ENCODE measurements at places on chromosomes 6 and 20.
A peak's percentile ranks its signal among the peaks of the same experiment; 100 is the strongest.

GRCh38 chr6:31483392-31483791, 14.6 kb upstream of the MICB start:
- no peak for DNase-seq

GRCh38 chr6:125962900-125963497, 6.4 kb downstream of the HINT3 start:
- DNase-seq: no peak

DNA sequence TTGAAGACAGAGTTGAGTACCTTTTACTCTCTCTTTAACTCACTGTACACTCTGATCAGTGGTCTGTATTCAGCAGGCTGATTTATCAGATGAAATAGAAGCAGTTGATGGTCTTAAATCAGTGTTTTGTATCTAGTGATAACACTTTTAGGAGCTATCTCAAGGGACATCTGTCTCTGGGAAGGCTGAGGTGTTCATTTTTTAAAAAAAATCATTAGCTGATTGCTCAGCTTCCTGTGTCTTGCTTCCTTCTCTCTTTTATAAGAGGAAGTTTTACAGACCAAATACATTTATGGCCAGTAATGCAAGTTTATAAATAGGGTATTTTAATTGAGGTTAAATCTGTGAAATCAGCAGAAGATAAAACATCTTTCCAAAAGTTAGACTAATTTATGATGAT, 12.0 kb upstream of the CCDC170 start:
- DNase-seq: no peak

DNA sequence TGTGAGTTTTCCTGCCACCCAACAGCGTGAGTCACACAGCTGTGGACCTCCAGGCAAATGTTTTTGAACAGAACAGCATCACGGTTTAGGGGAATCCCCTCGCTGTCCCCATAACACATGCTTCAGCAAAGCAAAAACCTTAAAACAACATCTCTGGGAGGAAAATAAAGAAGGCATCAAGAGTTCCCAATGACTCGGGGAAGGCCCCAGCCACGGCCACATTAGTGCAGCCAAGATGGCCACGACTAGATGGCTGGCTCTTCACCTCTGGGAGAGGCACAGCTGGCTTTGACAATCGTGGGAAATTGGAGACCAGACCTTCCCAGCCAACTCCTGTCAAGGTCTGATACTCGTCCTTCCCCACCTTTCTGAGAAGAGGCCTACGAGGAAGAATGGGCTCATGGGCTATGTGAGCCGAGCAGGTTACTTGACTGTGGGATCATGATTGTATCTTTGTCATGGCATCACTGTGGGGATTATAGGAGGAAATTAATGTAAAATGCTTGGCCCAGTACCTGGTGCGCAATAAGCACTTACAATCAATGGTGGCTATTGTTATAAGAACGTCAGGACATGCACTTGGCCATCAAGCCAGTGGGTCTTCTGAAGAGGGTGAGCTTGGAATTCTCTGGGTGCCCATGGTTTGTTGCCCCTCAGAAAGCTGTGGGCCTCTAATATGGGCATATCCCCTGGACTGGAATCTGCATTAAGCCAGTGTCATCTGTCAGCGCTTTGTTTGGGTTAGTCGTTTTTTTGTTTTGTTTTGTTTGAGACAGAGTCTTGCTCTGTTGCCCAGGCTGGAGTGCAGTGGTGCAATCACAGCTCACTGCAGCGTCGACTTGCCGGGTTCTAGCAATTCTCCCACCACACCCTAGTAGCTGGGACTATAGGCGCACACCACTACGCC, 43.6 kb downstream of the FGD2 start:
- peak; percentile 67 for DNase-seq

GRCh38 chr20:2283706-2284423, 11.9 kb upstream of the TGM3 start:
- no peak for DNase-seq

- DNase-seq: no peak
Measured at GRCh38 chr20:40287683-40288082, 401.4 kb downstream of the MAFB start.

DNA sequence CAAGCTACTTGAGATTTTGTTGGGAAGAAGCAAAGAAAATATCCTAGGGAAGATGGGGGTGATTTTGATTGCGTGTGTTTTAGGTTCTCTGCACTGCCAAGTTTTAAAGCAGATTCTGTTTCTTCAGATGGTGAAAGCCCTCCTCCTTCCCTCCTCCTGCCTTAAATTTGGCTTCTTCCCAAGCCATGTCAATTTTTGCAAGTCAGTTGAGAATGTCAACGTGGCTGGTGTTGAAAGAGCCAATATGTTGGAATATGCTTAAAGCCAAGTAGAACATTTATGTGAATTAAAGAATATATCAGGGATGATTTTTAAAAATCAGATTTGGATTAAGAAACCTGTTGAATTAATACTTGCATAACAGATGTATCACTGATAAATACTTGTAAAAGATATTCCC, 270.8 kb downstream of the ARID1B start:
- DNase-seq: no peak

DNA sequence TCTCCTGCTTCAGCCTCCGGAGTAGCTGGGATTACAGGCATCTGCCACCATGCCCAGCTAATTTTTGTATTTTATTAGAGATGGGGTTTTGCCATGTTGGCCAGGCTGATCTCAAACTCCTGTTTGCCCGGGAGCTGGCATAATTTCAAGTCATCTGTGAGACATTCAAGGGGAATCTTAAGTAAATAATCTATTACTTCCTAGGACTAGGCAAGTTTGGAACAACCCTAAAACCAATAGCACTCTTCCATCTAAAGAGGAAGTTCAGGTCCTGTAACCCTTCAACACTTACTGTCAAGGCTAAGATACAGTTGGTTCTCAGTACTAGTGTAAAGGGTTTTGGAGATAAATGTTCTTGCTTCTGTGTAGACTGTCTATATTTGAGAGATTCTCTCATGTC, 267.8 kb upstream of the IRAK1BP1 start:
- no peak for DNase-seq

DNA sequence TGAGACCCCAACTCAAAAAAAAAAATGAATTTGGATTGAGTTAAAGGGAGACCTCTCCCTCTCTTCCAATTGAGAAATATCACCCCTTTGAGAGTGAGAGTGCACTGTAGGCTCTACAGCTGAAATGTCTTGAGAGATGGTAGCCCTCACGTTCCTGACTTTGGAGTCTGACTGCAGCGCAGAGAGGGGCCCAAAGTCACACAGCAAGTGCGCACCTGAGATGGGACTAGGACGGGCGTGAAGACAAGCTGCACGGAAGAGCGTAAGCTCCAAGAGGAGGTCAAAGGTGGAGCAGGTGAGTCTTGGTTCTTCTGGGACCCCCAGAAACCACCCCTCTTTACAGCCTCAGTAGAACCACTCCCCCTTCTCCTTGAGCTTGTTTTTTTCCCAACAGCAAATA, 643 bp downstream of the SLA2 start:
- DNase-seq: no peak

DNA sequence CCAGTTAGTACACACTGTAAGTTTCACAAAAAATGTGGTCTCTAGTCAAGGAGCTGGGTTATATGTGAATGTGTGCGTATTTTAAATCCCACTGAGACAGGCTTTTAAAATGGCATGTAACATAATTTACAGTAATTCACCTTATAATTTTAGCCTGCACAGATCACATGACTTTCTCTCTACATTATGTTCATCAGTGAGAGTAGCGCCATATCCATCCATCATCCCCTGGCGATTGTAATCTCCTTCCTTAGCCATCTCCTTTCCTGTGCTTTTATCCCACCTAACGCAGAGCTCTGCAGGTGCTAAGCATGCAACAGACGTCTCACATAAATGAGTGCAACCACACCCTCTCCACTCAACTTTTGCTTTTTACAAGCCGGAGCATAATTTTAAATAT, 210.8 kb downstream of the TBC1D7 start:
- DNase-seq: no peak

DNA sequence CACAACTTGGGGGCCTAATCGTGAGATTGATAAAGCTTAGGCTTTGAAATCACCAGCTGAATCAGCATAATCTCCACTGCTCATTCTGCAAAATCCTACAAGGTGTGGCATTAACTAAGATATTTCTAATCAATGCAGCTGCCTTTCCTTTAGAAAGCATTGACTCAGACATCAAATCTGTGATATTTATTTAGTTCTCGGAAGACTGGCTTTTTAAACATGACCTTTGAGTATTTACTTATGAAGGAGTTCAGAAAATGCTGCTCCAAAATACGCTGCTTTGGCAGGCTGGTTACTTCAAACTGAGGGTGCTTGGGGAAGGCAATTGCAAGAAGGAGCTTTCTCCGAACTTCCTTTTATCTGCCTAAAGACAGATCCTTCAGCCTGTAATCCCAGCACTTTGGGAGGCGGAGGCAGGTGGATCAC, 23.7 kb upstream of the FUCA2 start:
- no peak for DNase-seq

- DNase-seq: no peak
Measured at GRCh38 chr6:100803264-100804045, 77.7 kb downstream of the ASCC3 start.

- no peak for DNase-seq
Measured at GRCh38 chr6:50049829-50050228, at the start of gene DEFB112. Gene DEFB112 (minus strand): TSS chr6:50049929. CDS start chr6:50049869, 60 bp downstream.

DNA sequence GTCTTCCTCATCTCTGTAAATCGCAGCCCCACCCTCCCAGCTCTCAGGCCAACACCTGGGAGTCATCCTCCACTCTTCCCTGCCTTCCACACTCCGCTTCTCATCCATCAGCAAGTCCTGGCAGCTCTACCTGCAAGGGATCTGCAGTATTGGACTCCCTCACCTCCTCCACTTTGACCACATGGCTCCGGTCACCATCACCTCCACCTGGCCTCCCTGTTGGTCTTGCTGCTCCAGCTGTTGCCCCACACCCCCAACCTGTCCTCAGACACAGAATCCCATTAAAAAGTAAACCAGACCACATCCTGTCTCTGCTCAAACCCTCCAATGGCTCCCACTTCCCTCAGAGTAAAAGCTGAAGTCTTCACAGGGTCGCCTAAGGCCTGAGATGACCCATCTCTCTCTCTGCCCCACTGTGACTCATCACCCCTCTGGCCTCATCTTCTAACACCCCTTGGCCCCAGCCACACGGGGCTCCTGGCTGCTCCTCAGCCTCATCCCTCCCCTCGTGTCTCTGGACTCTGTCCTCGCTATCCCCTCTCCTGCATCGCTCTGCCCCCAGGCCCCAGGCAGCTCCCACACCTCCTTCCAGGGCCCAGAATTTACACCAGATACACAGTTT, 185.1 kb upstream of the SULF2 start:
- DNase-seq: no peak

GRCh38 chr6:24270011-24270410, 87.8 kb downstream of the DCDC2 start:
- DNase-seq: no peak

- no peak for DNase-seq
Measured at GRCh38 chr6:15342114-15342513, 96.2 kb downstream of the JARID2 start.

DNA sequence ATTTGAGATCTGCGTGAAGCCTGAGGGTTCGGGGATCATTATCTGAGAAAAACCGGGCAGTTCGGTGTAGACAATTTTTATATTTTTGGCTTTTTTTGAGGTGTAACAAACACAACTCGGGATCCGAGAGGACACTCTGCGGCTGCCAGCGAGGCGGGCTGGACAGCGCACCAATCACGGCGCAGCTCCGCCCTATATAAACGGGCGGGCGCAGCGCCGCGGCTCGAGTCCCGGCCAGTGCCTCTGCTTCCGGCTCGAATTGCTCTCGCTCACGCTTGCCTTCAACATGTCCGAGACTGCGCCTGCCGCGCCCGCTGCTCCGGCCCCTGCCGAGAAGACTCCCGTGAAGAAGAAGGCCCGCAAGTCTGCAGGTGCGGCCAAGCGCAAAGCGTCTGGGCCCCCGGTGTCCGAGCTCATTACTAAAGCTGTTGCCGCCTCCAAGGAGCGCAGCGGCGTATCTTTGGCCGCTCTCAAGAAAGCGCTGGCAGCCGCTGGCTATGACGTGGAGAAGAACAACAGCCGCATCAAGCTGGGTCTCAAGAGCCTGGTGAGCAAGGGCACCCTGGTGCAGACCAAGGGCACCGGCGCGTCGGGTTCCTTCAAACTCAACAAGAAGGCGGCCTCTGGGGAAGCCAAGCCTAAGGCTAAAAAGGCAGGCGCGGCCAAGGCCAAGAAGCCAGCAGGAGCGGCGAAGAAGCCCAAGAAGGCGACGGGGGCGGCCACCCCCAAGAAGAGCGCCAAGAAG, 69.0 kb downstream of the HFE start:
- peak; percentile 81 for DNase-seq

DNA sequence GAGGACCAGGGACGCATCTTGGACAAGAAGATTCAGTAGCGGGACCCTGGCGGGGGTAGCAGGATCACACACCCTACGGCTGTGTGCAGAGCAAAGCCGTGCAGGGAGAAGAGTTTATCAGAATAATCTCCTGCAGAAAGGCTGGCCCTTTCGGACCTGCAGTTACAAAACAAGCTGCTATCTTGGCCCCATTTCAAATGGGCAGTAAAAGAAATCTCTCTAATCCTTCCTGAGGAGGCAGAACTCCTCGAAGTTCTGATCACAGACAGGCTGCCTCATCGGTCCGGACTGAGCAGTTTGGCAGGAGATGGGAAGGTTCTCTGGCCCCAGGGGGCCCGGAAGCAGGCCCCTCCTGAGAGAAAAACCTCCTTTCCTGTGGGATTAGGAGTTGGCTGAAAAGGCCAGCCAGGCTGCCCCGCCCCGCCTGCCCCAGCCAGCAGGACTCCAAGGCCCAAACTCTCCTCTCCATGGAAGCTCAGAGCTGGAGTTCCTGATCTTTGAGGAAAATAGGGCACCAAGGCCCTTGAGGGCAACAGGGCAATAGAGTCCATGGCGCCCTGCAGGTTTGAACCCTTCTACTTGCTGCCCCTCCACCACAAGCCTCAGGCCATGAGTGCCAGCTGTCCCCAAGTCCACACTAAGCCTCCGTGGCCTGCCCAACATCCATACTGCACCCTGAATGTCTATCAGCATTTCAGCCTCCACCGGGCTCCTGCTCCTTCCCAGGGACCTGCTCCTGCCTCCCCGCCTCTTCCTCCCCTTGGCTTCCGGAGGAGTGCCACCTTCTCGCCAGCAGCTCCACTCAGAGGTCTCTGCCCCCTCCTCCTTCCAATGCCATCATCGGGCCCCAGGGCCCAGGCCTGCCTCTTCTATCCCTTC, 141.3 kb downstream of the PREX1 start:
- no peak for DNase-seq

DNA sequence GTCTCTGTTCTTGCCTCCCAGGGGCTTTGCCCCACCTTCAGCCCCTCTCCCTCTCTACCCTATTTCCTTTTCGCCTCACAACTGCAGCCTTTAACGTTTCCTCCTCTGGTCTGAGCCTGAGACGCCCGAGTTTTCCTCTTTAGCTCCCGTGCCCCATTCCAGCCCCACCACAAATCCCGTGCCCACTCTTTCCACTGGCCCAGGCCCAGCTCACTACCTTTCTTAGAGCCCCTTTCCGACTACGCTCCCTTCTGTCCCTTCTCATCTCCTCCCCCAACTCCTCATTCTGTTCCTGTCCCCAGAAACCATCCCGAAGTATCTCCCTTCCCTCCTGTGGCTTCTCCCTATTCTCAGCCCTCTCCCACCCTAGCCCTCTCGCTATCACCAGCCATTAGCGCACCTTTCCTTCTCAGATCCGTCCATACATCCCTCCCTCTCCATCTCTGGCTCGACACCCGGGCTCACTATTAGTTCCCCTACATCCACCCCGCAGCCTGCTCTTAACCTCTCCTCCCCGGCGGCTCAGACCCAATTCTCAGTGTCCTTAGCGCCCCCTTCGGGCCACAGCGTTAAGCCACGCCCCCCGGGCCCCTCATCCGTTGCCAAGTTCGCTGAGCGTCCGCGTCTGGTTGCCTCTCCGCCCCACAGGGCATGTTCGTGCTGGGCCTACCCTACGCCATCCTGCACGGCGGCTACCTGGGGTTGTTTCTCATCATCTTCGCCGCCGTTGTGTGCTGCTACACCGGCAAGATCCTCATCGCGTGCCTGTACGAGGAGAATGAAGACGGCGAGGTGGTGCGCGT, 2.7 kb downstream of the SLC32A1 start:
- DNase-seq: peak; percentile 55

GRCh38 chr6:116596815-116597214, 19.5 kb upstream of the RSPH4A start:
- no peak for DNase-seq
